ENCODE measurements at places on chromosomes 16 and 17.

DNA sequence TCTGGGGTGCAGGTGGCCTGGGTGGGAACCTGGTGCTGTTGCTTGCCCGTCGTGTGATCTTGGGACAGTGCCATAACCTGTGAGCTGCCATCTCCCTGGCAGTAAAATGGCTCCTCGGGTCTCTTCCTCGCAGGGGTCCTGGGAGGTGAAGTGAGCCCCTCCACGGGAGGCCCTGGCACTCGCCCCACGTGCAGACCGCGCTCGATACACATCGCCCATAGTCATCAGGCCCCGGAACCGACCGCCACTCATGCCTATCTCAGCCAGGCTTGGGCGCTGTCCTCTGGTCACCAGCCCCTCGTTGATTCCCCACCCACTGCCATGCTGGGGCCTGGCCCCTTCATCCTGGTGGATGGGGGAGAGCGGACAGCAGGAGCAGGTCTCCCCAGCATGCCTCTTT, 21.5 kb upstream of the OSGIN1 start:
- DNase-seq: no peak

DNA sequence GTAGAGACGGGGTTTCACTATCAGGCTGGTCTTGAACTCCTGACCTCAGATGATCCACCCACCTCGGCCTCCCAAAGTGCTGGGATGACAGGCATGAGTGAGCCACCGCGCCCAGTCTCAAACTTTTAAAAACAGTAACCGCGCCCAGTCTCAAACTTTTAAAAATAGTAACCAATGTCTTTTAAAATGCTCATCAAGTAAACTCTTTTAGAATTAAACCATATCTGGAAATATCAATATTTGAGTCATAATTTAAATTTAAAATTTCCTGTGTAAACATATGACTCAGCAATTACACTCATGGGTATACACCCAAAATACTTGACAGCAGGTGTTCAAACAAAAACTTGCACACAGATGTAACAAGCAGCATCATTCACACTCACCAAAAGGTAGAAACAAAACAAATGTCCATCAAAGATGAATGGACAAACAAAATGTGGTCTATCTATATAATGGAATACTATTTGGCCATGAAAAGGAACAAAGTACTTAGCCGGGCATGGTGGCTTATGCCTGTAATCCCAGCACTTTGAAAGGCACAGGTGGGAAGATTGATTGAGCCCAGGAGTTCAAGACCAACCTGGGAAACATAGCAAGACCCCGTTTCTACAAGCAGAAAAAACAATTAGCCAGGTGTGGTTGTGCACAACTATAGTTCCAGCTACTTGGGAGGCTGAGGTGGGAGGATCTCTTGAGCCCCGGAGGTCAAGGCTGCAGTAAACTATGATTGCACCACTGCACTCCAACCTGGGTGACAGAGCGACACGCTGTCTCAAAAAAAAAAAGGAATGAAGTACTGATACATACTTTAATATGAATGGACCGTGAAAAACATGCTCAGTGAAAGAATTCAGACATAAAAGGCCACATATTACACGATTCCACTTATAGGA, 20.2 kb downstream of the ENPP7 start:
- no peak for DNase-seq

GRCh38 chr17:7627250-7628121, at the start of gene SAT2:
SAT2 (minus strand) TSS chr17:7627821; CDS start chr17:7627635, 186 bp downstream.
- peak; percentile 93 for DNase-seq

GRCh38 chr16:87123356-87124001, 193.7 kb downstream of the C16orf95 start:
- DNase-seq: peak; percentile 75

- no peak for DNase-seq
Measured at GRCh38 chr16:4626396-4626795, 1.8 kb downstream of the MGRN1 start.

GRCh38 chr17:47224966-47225365, 15.8 kb downstream of the MYL4 start:
- no peak for DNase-seq

- no peak for DNase-seq
Measured at GRCh38 chr17:62794666-62794971, 13.5 kb downstream of the MARCHF10 start.

GRCh38 chr17:61259360-61259759, 140.3 kb upstream of the TBX2 start:
- DNase-seq: no peak

- no peak for DNase-seq
Measured at GRCh38 chr17:35734396-35734795, 3.0 kb downstream of the RASL10B start.

GRCh38 chr17:57035971-57036481, 49.0 kb upstream of the AKAP1 start:
- DNase-seq: no peak

GRCh38 chr16:46627746-46628145, 6.6 kb upstream of the SHCBP1 start:
- no peak for DNase-seq

Measured in fibroblast of skin of back (primary cell).